ENCODE measurements at places on chromosomes 13 and 19.

DNA sequence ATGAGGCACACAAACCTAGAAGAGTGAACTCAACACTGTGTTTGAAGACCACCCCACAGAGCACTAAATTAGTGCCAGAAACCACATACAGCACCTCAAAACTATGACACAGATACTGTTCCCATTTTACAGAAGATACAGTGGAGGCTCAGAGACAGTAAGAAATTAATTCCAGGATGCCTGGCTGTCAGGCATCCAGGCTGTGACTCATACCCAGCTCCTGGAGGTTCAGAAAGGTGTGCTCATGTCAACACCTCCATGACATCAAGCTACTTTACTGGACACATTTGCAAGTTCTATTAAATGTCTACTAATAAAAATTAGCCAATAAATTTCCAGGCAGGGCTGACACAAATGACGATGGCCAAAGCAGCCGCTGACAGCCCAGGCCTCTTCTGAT, 176.3 kb downstream of the ABCC4 start:
- no peak for DNase-seq

GRCh38 chr19:38949580-38950367, 19.0 kb downstream of the MRPS12 start:
- peak; percentile 36 for DNase-seq

GRCh38 chr13:80361883-80362327, 21.0 kb upstream of the SPRY2 start:
- DNase-seq = peak; percentile 52

GRCh38 chr13:40402931-40403431, 263.5 kb downstream of the FOXO1 start:
- no peak for DNase-seq

DNA sequence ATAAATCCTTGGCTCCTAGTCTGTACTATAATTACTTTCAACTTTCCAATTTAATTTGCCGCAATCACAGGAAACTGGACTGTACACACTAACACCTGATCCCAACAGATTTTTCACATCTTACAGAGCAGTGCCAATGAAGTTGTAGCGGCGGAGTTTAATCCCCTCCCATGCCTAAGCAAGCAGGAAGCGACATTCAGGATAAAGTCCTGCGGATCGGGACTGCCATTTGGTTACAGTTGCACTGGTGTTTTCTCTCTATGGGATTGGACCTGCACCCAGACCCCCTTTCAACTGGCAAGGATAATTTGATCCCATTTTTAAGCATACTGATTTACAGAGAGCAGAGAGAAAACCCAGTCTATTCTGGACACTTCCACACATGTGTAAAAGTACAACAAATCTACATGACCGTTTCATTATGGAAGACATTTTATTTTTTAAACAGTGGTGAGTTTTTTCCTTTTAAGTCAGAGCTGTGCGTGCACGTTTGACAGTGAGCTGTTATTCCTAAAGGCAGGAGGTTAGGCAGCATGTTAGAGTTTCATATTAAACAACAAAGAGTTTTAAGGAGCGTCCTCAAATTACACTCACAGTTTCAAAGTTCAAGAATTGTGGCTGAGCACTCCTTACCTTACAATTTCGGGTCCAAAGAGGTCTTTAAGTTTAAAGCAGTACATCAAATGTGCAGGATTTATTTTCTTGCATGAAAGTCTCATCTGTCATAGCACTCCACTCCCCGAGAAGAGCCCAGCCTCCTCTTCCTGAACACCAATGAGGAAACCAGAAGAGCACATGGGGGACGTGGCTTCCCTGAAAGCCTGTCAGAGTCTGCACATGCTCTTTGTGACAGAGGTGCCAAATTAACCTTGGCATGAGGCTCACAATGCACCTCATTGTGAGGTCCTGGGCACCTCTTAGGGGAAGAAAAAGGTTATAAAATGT, 141.6 kb upstream of the RFC3 start:
- peak; percentile 29 for DNase-seq
